ENCODE measurements at places on chromosomes 3 and 15. TPM values are rescaled to one million over a fixed set of nuclear protein-coding genes. Genes with fewer than 3 reads are reported as not detected.

GRCh38 chr3:149808209-149808829, 4.7 kb upstream of the RNF13 start:
- DNase-seq = peak; percentile 83

DNA sequence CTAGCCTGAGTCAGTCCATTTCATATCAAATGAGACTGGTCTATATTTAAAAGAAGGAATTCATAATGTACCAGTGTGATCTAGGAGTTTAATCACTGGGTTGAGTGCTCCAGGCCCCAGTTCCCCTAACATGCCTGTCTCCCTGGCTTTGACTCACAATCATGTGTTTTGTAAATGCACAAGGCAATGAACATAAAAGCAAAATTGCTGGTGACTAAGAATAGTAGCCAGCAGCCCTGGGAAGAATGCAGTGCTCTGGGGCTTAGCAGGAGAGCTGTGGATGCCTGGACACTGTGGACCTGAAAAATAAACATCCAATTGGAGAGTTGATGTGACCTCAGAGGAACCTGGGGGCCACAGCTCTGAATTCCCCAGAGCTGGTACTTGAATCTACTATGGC, 50.3 kb downstream of the SYNPR start:
- DNase-seq = peak; percentile 1

The SPG21 gene
- total RNA-seq = 52.0 TPM

The CCRL2 gene
- 1.3 TPM for total RNA-seq

The CCR8 gene
- not detected for total RNA-seq

Measured in dermis microvascular lymphatic vessel endothelial cell (primary cell).